ENCODE measurements at places on chromosomes 6 and 20.

DNA sequence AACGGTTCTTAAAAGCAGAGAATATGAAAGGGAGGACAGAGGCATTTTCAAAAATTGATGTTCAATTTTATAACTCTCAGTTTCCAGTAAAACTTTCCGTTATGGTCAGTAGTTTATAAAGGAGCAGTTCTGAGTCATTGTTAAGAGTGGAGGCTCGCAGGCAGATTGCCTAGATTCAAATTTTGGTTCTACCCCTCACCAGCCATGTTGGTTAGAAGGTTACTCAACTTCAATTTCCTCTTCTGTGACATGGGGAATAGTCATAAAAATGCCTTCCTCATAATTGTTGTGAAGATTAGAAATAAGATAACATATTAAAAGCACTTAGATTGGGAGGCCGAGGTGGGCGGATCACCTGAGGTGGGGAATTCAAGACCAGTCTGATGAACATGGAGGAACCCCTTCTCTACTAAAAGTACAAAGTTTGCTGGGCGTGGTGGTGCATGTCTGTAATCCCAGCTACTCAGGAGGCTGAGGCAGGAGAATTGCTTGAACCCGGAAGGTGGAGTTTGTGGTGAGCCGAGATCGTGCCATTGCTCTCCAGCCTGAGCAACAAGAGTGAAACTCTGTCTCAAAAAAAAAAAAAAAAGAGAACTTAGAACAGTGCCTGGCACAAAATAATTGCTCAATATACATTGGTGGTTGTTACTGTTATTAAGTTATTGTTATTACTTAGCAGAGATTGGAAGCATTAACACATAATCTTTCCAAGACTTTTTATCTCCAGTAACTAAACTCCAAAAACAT, 348.9 kb downstream of the NRN1 start:
- no peak for DNase-seq

DNA sequence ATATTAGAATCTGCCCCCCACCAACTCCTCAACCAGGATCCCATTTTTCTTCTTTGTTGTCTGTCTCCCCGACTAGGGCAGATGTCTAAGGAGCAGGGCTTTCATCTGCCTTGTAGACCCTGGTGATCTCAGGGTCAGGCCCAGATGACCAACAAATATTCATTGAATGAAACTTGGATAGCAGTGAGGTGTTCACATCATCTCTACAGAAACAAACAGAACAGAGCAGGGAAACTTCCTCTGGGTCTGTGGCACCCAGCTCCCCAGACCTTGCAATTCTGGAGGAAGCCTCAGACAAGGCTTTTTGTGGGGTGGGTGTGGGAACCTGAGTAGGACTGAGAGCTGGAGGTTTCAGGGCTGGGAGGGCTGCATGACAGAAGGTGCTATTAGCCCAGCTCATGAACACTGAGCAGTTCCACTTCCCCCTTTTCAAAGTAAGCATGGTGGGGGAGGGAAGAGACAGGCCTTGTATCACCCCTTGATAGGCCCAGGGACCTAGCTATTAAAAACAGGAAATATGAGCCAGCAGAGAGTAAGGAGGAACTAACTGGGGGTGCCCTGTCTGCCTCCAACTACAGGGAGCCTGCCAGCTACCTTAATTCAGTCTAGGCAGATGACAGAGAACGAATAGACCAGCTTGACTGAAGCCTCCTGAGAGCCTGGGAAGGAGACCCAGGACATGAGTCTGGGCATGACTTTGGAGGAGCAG, 37.3 kb upstream of the TOP1 start:
- no peak for DNase-seq

DNA sequence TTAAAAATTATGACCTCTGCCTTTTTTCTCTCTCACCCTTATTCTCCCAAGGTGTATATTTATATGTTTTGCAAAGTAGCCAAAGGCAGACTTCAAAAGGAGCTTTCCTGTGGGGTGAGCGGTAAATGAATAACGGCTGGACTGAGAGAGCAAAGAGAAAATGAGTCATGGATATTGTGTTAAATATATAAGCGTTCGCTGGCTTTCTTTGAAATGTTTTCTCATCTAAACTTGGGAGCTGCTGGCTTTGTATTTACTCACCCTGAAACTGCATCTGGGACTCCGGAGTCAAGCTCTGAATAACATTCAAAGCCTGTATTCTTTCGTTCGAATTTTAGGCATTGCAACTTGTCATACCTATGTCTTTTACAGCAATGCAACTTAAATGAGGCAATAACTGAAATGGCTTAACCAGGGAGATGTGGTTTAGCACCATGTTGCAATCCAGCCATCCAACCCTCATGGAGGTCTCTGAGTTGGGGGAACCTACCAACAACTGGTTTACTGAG, 32.0 kb downstream of the ATXN1 start:
- no peak for DNase-seq

- DNase-seq = no peak
Measured at GRCh38 chr6:135546206-135546605, 48.7 kb upstream of the AHI1 start.

GRCh38 chr6:2502998-2503674, 247.6 kb downstream of the MYLK4 start:
- no peak for DNase-seq

DNA sequence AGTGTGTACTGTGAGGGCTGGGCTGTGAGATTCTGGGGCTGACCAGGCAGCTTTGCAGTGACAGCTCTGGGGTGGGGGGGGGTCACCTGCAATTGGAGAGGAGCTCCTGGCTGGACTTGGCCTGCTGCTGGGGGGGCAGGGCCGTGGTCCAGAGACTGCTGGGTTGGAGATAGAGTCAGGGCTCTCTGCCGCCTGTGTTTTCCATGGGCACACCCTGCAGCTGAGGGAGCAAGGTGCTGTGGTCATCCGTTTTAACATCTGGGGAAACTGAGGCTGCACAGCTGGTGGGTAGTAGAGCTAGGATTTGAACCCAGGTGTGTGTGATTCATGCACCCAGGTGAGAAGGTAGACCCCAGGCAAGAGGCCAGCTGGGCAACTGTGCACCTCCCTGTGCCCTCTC, 7.3 kb downstream of the DLGAP4 start:
- DNase-seq = no peak

DNA sequence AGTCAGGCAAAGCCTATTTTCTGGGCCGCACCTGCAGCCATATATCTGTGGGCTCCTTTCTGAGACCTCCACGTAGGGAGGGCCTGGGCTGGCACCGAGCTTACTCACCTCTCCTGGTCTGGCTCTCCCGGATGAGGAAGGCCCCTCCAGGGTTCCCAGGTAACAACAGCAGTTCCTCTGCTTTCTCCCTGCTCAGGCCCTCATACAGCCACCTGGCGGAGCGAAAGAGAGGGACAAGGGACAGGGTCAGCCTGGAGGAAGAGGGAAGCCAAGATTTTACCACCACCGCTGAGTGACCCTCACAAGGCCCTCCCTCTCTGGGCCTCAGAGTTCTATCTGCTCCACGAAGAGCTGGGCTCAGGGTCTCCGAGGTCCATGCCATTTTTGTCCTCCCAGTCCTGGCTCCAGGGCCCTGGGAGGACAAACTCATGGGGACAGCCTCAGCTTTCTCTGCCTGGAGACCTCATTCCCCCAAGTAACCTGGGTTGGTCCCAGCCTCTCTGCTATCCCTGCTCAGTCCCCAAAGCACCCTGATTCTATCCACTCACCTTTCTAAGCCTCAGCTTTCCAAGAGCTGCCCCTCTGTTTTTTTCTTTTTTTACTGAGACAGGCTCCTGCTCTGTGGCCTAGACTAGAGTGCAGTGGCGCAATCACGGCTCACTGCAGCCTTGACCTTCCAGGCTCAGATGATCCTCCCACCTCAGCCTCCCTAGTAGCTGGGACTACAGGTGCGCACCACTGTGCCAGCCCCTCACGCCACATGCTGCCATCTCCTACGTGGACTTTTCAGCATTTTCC, 13.3 kb downstream of the SLA2 start:
- no peak for DNase-seq

DNA sequence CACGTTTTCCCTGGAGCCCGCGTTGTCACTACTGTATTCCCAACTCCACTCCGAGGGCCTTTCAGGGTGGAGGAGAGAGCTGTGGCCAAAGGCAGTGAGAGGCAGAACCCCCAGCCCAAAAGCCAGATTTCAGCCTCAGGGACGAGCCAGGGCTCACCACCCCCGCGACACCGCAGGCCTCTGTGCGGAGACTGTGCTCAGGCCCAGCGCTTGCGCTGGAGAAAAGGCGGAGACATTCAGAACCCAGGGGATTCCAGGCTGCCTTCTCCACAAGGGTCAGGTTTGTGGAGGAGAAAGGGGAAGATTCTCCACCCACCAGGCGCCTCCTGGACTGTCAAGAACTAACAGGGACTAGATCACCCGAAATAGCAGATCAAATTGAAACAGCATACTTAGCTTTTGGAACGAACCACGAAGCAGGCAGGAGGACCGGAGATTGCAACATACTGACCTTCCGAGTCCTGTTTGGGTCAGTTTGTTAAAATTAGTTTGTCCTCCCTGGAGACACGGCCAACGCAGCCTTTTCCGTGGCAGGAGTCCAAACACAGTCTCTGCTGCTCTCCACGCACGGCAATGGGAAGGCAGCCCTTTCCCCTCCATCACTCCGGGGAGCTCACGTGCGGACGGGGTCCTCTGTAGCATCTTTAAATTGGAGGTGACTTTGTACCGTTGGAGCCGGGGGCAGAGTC, 14.4 kb downstream of the DLL1 start:
- DNase-seq = no peak

- DNase-seq = no peak
Measured at GRCh38 chr6:21157186-21157929, 436.2 kb upstream of the SOX4 start.

- DNase-seq = no peak
Measured at GRCh38 chr6:167731731-167732422, 94.8 kb upstream of the AFDN start.

DNA sequence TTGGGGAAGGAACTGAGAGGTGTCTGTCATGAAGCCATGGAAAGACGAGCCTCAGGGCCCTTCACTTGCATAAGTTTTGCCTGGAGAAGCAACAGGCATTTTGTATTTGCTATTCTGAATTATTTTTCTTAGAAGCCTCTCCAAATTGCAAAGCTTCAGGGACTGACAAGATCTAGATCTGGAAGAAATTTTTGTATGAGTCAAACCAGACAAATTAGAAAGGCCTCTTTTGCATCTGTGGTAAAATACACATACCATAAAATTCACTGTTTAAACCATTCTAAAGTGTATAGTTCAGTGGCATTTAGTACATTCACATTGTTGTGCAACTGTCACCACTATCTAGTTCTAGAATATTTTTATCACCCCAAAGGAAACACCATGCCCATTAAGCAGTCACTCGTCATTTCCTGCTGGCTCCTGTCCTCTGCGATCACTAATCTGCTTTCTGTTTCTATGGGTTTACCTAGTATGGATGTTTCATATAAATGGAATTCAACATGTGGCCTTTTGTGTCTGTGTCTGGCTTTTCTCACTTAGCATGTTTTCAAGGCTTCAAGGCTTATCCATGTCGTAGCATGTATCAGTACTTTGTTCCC, 269.1 kb downstream of the PHF3 start:
- no peak for DNase-seq

DNA sequence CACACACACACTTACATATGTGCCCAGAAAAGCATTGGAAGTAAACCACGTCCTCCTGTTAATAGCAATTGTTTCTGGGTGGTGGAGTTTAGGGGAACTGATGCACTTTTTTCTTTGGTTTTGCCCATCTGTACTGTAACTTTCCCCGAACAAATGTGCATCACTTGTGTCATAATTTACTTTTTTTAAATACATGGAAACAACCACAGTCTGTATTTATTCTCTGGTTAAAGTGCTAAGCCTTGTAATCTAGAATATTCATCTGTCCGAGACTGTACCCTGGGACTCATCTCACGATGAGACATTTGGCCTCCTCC, 61.5 kb upstream of the CD93 start:
- no peak for DNase-seq

DNA sequence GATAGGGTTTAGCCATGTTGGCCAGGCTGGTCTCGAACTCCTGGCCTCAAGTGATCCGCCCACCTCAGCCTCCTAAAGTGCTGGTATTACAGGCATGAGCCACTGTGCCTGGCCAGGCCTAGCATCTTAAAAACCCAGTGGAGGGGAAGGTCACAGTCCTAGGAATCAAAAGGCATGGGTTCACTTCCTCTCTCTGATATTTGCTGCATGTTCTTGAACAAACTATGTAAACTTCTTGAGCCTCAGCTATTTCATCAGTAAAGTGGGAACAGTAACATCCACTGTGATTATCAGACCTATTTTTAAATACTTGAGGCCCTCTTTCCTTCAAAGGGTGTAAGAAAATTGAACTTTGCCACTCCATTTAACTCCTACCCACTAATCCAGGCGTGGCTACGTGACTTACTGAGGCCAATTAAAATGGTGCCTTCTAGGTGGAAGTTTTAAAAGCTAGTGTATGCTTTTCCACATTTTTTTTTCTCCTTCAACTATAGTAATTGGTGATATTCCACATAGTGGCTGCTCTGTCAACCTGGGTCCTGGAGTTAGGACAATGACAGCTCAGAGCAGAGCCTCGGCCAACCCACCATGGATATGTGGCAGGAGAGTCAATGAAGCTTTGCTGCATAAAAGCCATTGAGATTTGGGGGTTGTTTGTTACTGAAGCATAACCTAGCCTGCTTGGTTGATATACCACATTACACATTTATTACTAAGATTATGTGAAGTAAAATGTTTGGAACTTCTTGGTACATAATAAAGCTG, 32.2 kb upstream of the IER3 start:
- DNase-seq = no peak

GRCh38 chr6:39153766-39154397, 38.9 kb upstream of the SAYSD1 start:
- DNase-seq = no peak

GRCh38 chr6:148934539-148934938, 187.7 kb downstream of the UST start:
- DNase-seq = no peak

All from stimulated activated CD8-positive, alpha-beta memory T cell treated with anti-CD3 and anti-CD28 coated beads, Interleukin-4, amount 100 ng/mL, for 4 hours (primary cell).